H4 (cell line): ENCODE measurements at places on chromosomes 3 and 15. TPM values are rescaled to one million over a fixed set of nuclear protein-coding genes. Genes with fewer than 3 reads are reported as not detected.

SLMAP gene
- 9.4 and 17.0 TPM in 2 replicates for total RNA-seq

TGM5 gene
- total RNA-seq = not detected in 2 replicates

CCDC54 gene
- not detected in 2 replicates for total RNA-seq

NISCH gene
- 7.5 and 13.7 TPM in 2 replicates for total RNA-seq

SLC22A14 gene
- not detected in 2 replicates for total RNA-seq

UROC1 gene
- total RNA-seq = not detected in 2 replicates

SPATA12 gene
- 0.14 TPM in 1 of 2 replicates, not detected in the other for total RNA-seq

IQCF5 gene
- total RNA-seq = not detected in 2 replicates

A4GNT gene
- total RNA-seq = not detected in 2 replicates

SCAANT1 gene
- total RNA-seq = not detected in 2 replicates

ALPK3 gene
- 0.15 and 0.39 TPM in 2 replicates for total RNA-seq

DNA sequence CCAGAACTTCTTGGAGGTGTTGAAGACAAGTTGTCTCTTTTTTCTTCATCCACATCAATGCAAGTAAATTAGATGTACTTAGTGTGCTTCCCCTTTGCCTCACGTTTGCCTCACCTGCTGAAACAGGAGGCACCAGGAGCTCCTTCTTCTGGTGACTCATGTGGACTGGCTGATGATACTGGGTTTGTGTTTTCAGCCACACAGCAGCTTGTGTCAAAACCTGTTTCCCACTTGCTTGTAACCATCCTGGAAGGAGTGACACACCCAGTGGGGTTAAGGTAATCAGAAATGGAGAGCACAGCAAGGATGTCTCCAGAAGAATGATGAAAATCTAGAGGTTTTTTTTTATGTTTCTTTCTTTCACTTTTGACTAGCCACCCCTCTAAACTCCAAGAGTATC is 143.3 kb upstream of the RBMS3 start:
- DNase-seq = no peak

DNA sequence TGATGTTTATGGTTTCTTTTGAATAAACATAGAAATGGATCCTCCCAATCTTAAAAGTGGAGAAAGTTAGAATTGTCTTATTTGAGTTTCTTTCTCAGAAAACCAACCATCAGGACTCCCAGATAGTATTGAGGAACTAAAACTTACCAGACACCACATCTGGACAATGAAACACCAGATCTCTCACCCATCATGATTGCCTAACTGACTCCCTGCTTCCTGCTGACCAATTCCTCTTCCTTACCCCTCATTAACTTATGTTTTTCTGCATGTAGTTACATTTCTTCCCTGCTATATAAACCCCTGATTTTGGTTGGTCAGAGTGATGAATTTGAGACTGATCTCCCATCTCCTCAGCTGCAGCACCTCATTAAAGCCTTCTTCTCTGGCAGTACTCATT is 242.0 kb upstream of the SETMAR start:
- DNase-seq = no peak

GRCh38 chr15:75109736-75110130 is 86.3 kb downstream of the PPCDC start:
- no peak for DNase-seq

DNA sequence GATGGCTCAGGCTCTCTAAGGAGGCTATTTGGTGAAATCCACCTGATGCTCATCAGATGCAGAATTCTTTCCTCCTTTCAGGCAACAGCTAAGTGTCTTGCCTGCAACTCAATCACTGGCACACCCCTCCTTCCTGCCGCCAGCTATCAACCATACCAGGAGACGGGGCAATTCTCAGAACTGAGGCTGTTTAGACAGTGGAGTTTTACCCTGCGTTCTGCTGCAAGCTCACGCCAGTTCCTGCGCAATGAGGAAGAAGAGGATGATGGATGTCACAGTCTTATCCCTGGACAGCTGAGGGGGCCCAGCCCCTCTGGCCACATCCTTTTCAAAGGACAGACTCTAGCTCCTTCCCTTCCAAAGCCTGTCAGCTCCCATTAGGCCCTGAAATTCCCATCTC is 7.0 kb upstream of the MANF start:
- no peak for DNase-seq

- no peak for DNase-seq
Observed at GRCh38 chr15:101528917-101529299, 39.4 kb upstream of the PCSK6 start.

GRCh38 chr15:45892182-45892581 is 257.4 kb downstream of the SQOR start:
- no peak for DNase-seq

- DNase-seq = no peak
Observed at GRCh38 chr15:94638183-94638582, 406.8 kb downstream of the MCTP2 start.

GRCh38 chr3:108430540-108430939 is 79.9 kb downstream of the MYH15 start:
- DNase-seq = no peak

DNA sequence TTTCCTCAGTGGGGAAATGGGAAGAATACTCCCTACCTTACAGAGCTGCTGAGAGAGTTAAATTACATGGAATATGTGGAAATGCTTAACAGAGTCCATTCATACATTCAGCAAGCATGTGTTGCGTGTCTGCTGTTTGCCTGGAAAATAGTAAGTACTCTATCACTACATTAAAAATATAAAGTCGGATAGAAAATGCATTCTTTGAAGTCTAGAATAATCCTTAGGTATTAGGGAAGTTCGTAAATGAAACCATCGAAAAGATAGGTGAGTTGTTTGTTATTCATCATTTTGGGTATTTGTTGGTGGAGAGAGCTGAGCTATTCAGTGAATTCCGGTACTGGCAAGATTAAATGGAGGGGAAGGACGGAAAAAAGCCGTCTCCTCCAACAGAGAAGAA is 200.1 kb downstream of the OPA1 start:
- no peak for DNase-seq

GRCh38 chr3:155495387-155495786 is 201.9 kb upstream of the STRIT1 start:
- DNase-seq = no peak

DNA sequence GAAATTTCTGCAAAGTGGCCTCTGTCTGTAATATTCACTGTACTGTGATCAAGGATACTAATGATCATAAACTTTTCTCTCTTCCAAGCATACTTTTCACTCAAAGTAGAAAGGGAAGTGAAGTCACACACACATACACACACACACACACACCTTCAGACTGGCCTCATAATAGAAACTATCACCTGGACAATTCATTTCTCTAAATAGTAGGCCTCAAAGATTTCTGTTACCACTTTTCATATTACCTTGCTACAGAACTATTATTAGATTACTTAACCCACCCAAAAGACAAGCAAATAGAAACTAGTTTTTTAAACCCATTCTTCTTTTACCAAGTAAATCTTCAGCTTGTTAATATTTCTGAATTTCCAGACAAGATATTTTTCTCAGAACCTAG is 12.2 kb downstream of the CPB1 start:
- DNase-seq = no peak

GRCh38 chr3:6861625-6862000 is 698 bp downstream of the GRM7 start:
- DNase-seq = no peak

GRCh38 chr3:116048991-116049390 is 396.3 kb downstream of the LSAMP start:
- no peak for DNase-seq

DNA sequence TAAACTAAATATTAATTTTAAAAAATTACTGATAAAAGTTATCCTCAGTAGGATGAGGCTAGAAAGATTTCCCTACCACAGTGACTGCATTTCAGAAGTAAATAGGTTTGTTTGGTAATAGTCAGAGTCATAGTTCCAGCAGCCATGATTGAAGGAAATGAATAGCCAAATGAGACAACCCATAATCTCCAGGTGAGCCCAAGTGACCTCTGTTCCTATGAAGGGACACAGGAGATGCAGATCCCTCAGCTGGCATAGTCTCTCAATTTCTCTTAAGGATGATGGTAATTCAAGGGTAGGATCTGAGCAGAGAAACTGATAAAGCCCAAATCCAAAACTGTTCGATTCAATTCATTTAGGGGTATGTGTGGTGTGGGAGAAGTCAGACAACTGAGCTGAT is 461.8 kb downstream of the RAP2B start:
- no peak for DNase-seq

GRCh38 chr3:11954312-11954934 is 49.8 kb upstream of the SYN2 start:
- DNase-seq = no peak

- peak; percentile 81 for DNase-seq
Observed at GRCh38 chr3:45199837-45200648, 26.0 kb downstream of the TMEM158 start.

DNA sequence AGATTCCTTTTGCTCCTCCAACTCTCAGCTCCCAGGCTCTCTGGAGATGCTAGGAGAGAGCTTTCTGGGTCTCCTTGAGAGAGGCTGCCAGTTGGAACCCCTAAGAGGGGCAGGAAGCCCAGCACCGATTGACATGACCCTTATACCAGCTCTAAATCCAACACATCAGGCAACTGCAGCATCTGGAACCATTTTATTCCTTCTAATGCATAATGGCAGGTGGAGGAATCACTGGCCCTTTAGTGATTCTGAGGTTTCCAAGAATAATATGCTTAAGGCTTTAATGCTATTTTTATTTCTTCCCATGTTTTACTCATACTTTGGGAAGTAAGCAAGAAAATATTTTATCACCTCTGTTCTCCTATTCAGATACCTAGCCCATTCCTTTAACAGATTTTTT is 60.3 kb upstream of the TEX264 start:
- DNase-seq = no peak

GRCh38 chr15:71496336-71496955 is 313.9 kb upstream of the NR2E3 start:
- no peak for DNase-seq

GRCh38 chr15:64447536-64448315 is 12.7 kb upstream of the ZNF609 start:
- no peak for DNase-seq

DNA sequence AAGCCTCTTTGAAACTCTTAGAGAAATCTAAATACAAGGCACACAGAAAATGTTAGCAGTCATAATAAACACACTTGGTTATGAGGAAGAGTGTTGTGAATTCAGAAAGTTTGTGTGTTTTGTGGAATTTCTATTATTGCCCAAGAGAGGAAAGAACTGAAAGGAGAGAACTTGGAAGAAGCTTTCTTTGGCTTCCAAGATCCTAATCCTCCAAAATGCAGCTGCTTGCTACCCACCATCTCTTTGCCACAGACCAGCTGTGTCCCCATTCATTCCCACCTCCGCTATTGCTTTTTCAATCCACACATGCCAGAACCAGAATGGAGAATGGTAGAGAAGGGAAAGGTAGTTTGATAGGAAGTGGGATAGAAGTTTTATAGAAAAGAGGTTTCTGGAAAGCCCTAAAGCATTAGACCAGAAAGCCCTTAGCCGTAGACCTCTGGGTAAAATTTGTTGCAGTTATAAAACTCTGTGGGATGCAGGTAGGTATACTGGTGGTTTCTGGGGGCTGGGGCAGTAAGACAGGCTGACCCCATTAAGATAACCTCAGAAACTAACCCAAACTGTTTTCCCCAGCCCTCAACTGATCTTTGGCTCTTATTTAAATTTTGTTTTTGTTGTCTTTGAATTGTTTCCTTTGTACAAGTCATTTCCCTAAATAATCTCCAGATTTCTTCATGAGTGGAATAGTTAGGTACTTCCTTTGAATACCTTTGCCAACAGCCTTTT is 108.5 kb downstream of the FILIP1L start:
- DNase-seq = no peak

- no peak for DNase-seq
Observed at GRCh38 chr15:40762919-40763800, 708 bp upstream of the GCHFR start.

DNA sequence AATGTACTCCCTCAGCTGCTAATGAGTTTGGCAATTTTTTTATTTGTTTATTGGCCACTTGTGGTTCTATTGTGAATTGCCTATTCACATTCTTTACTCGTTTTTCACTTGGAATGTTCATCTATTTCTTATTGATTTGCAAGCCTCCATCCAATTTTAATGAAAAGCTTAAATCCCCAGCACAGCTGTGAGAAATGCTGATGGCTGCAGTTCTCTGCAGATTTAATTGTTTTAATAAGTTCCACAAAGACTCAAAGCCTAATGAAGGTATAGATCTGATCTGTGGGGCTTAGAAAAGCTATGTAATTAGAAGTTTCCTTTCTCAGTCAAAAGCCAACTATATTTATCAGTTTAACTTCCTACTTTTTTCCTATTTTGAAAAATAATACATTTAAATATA is 41.5 kb downstream of the LYZL4 start:
- DNase-seq = no peak

GRCh38 chr3:23206366-23206765 is 3.2 kb downstream of the UBE2E2 start:
- DNase-seq = no peak

DNA sequence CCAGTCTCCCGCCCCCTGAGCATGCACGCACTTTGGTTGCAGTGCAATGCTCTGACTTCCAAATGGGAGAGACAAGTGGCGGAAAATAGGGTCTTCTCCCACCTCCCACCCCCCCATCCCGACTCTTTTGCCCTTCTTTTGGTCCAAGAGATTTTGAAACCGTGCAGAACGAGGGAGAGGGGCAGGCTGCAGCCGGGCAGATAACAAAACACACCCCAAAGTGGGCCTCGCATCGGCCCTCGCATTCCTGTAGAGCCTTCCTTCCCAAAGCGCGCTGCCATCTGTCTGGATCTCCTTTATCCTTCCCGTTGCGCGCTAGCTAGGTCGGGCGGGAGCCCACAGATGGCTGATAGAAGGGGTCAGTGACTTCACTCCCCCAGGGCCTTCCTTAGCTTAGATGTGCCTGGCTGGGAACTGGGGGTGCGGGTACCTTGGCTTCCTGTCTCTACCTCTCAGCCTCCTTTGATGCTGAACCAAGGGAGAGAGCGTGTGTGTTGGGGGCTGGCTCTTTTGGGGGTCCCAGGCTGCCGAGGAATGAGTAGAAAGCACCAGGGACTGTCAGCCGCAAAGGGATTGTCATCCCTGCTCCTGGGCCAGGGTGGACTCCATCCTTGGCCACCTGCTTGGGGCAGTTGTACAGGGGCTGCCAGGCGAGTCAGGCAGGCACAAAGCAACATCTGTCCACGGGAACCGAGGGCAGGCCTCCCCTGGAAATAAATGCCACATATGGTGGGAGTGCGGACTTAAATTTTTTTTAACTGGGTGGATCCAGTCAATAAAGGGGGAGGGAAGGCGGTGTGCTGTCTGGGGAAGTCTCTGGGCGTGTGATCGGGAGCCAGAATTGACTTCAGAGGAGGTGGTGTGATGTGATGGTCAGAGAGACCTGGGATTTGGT is 1.8 kb downstream of the SMAD3 start:
- no peak for DNase-seq

DNA sequence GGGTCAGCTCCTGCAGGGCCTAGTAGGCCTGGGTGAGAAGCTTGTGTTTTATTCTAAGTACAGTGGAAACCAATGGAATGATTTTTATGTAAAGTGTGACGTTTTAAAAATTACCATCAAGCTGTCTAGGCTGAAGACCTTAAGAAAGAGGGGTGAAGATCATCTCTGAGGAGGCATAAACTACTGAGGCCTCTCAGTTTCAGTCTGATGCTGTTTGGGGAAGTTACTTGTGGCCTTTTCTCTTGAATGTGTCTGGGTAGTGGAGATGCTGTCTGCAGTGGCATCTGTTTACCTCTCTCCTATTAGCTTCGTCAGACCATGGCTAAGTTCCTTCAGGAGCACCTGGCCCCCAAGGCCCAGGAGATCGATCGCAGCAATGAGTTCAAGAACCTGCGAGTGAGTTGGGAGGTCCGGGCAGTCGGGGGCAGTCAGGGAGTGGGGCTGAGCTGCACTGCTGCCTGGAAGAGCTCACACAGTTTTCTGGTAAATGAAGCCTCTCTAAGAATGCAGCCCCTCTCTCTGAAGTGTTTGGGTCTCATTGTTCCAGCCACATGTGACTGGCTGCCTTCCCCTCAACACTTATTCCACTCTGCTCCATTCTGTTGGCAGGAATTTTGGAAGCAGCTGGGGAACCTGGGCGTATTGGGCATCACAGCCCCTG is 1.9 kb downstream of the IVD start:
- no peak for DNase-seq
